NCI-H1417 treated with DMSO at 0.1 percent for 48 hours (cell line): ENCODE measurements at places on chromosomes 12 and 14.

- DNase-seq, result no peak
These were observed 169.3 kb downstream of the KTN1 start for GRCh38 chr14:55749201-55749812.

GRCh38 chr12:56476143-56476542, 7.8 kb downstream of the SPRYD4 start:
- no peak for DNase-seq

GRCh38 chr14:76581592-76581991, 179.7 kb upstream of the VASH1 start:
- no peak for DNase-seq

DNA sequence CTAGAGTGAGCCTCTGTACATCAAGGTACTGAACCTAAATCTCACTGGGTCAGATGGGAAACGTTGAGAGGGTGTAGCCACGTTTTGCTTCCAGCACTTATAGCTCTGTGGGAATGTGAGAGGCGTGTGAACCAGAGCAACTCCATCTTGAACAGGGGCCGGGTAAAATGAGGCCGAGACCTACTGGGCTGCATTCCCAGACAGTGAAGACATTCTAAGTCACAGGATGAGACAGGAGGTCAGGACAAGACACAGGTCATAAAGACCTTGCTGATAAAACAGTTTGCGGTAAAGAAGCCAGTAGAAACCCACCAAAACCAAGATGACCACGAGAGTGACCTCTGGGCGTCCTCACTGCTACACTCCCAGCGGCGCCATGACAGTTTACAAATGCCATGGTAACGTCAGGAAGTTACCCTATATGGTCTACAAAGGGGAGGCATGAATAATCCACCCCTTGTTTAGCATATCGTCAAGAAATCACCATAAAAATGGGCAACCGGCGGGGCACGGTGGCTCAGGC, 63.4 kb upstream of the NCOR2 start:
- DNase-seq, result no peak

GRCh38 chr12:104672096-104672445, 215.3 kb downstream of the CHST11 start:
- DNase-seq, result no peak
